ENCODE measurements at places on chromosomes 4 and X.

- DNase-seq: no peak
Observed at GRCh38 chr4:38332699-38333098, 331.3 kb upstream of the KLF3 start.

- peak; percentile 44 for DNase-seq
Observed at GRCh38 chr4:109302361-109303139, at the start of gene COL25A1. TSS of gene COL25A1 (minus strand) at chr4:109302658.

- no peak for DNase-seq
Observed at GRCh38 chrX:51144828-51145442, 187.7 kb upstream of the NUDT10 start.

DNA sequence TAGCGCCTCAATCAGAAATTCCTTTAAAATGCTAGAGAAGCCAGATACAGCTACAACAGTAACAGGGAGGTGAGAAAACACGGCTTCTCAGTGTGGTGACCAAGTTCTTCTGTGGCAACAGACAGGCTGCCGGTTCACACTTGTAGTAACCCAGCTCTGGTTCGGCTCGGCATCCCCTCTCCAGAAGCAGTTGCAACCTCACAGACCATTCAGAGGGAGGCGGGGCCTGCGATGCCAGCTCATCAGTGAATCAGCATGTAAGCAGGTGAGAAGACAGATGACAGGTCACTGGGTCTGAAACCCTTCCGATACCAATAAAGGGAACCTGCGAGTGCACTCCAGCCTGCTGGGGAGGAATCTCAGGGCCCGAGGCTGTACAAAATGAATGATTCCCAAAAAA is 251.0 kb downstream of the KCNIP4 start:
- DNase-seq: no peak

GRCh38 chr4:48432017-48432416 is 51.1 kb upstream of the SLC10A4 start:
- DNase-seq: no peak

GRCh38 chr4:18422685-18423084 is 401.1 kb upstream of the LCORL start:
- DNase-seq: no peak

DNA sequence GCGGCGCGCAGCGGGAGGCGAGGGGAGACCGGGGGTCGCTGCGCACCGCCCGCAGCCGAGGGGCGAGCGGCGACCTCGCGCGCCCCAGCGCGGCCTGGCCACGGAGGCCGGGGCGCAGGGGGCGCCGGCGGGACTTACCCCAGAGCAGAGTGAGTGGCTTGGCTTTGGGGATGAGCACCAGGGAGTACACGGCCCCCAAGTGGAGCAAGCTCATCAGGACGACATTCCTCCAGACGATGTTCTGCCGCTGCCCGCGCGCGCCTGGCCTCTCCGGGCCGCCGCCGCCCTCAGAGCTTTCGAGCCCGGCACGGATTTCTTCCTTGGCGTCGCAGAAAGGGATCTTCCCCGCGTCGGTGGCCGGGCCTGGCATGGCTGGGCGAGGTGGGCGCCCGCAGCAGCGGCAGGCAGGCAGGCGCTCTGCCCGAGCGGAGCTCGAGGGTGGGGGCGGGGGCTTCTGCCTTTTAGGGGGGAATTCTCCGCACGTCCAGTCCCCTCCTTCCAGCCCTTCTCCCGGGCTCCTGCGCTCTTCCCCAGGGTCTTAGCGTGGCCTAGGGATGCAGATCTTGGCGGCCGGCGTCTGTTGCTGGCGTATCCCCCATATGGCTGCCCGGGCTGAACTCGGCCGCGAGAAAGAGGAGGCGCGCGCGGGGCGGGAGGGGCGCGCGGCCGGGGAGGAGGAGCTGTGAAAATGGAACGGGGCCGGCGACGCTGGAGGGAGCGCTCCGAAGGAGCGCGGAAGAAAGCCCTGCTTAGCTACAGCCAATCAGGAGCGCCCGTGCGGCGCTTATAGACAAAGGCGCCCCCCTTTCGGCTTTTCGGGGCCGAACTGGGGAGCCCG is at the start of gene SCD5:
Gene SCD5, minus strand, starts transcription at position 629 of the 838 bp plus-strand sequence. Its CDS starts 259 bp downstream, at position 370.
- DNase-seq: peak; percentile 54

GRCh38 chr4:53459548-53459947 is 82.1 kb downstream of the FIP1L1 start:
- no peak for DNase-seq

- no peak for DNase-seq
Observed at GRCh38 chr4:141121768-141122454, 11.4 kb downstream of the RNF150 start.
